ENCODE measurements at places on chromosomes 11 and 22. TPM values are rescaled to one million over a fixed set of nuclear protein-coding genes. Genes with fewer than 3 reads are reported as not detected.

Gene OR5P2
- total RNA-seq = not detected

Gene FREY1
- total RNA-seq = 2.8 TPM

Gene GRM5
- total RNA-seq = not detected

Gene PRR33
- not detected for total RNA-seq

- no peak overlapping the region for H3K4me3 ChIP-seq
- H3K4me1 ChIP-seq = no peaks in the 10 kb centered on the region
- no peak for DNase-seq
- no peak overlapping the region for H3K27ac ChIP-seq
- H3K27me3 ChIP-seq = no peaks in the 10 kb centered on the region
- no peaks in the 10 kb centered on the region for H3K36me3 ChIP-seq
Measured at GRCh38 chr11:15927864-15928217, 428.5 kb downstream of the SOX6 start.

GRCh38 chr11:41879214-41879613, 419.8 kb upstream of the LRRC4C start:
- H3K27me3 ChIP-seq = no peaks in the 10 kb centered on the region
- H3K4me1 ChIP-seq = no peaks in the 10 kb centered on the region
- no peaks in the 10 kb centered on the region for H3K36me3 ChIP-seq
- no peak overlapping the region for H3K4me3 ChIP-seq

DNA sequence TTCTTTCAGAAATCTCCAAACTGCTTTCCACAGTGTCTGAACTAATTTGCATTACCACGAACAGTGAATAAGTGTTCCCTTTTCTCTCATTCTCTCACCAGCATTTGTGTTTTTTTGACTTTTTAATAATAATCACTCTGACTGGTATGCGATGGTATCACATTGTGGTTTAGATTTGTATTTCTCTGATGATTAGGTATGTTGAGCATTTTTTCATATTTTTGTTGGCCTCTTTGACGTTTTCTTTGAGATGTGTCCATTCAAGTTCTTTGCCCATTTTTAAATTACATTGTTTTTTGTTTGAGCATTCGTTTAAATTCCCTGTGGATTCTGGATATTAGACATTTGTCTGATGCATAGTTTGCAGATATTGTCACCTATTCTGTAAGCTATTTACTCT, 1639.6 kb upstream of the TENM4 start:
- DNase-seq = no peak
- H3K4me3 ChIP-seq = no peak overlapping the region
- no peaks in the 10 kb centered on the region for H3K27me3 ChIP-seq
- H3K36me3 ChIP-seq = no peaks in the 10 kb centered on the region
- no peaks in the 10 kb centered on the region for H3K4me1 ChIP-seq

DNA sequence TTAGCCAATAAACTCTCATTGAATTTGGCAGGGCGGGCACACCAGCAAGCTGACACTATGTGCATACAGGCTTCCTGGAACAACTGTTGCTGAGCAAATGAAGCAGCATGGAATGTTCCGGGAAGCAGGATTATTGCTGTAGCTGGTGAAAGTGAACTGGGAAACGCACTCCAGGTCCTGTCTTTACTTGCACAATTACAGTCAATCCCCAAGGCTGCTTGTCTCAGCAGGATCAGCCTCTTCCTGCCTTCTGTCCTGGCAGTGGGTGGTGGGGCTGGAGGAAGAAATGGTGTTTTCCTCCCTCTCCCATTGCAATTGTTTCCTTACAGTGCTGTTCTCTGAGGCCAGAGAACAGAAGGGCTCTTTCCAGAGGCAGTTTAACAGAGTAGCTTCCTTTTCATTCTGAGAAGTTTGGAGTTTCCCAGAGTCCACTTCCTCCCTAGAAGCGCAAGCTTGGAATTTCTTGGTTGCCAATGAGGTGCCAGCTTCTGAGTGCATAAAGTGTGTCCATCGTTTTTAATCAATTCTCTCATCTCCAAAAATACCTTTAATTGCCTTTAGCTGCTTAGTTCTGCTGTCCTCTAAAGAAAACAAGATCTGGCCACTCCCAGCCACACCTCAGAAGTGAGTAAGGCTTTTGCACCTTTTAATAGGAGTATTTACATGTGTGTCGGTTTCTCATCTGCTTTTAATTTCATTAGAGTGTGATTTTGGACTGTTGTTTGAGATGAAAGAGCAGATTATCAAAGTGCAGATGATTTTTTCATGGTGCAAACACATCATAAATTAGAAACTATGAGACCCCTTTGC, 19.9 kb downstream of the CD44 start:
- H3K4me1 ChIP-seq = no peaks in the 10 kb centered on the region
- no peaks in the 10 kb centered on the region for H3K36me3 ChIP-seq
- peak overlapping the region; percentile 67 for H3K27ac ChIP-seq
- no peak overlapping the region for H3K4me3 ChIP-seq

DNA sequence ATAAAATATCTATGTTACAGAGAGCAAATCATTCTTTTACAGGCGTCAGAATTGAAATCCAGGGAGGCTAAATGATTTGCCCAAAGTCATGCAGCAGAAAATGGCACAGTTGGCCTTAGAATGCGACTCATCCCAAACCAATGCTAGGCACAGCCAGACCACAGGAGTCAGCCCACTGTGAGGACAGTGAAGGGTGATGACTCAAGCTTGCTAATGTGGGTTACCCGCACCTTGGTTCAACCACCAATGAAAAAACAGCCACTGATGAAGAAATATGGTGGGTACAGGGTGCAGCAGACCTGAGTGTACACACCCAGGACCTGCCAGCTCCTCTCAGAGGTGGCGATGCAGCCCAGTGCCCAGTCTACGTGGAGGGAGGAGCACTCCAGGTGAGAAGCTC, 89.7 kb downstream of the ZC3H12C start:
- DNase-seq = no peak
- H3K27ac ChIP-seq = no peak overlapping the region
- H3K36me3 ChIP-seq = no peaks in the 10 kb centered on the region
- H3K4me3 ChIP-seq = no peak overlapping the region
- H3K4me1 ChIP-seq = no peaks in the 10 kb centered on the region

DNA sequence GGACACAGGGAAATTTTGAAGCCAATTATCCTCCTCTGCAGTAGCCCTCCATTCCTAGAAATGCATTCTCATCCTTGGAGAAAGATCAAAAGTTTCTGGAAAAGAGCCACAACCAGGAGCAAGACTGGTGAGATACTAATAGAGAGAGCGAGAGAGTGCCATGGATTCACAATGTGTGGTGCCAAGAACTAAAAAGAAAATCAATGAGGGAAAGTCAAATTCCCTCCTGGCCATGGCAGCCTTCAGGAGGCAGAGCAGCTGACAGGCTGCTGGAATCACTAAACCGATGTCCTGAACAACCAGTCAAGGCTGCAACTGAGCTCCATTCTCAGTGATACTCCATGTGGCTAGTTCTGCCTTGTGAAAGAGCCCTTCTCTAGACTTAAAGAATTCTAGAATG, 561.0 kb downstream of the SOX6 start:
- no peak for DNase-seq
- no peak overlapping the region for H3K27ac ChIP-seq
- H3K4me1 ChIP-seq = no peaks in the 10 kb centered on the region
- no peaks in the 10 kb centered on the region for H3K27me3 ChIP-seq
- no peaks in the 10 kb centered on the region for H3K36me3 ChIP-seq

DNA sequence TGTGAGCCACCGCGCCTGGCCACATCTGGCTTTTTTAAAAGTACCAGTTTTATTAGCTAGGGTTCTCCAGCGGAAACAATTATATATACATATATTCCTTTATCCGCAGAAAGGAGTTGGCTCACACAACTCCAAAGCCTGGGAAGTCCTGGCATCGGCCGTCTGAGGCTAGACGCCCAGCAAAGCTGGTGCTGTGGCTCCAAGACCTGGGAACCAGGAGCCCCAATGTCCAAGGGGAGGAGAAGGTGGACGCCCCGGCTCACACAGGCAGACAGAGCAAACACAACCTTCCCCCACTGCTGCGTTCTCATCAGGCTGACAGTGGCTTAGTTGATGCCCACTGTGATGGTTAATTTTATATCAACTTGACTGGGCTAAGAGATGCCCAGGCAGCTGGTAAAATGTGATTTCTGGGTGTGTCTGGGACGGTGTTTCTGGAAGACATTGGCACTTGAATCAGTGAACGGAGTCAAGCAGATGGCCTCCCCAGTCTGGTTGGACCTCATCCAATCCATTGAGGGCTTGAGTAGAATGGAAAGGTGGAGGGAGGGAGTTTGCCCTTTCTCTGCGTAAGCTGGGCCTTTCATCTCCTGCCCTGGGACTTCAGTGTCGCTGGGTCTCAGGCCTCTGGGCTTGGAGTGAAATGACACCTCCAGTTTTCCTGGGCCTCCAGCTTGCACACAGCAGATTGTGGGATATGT, 904.4 kb downstream of the BRD1 start:
- no peaks in the 10 kb centered on the region for H3K4me1 ChIP-seq
- H3K27me3 ChIP-seq = no peaks in the 10 kb centered on the region
- H3K36me3 ChIP-seq = no peaks in the 10 kb centered on the region
- H3K4me3 ChIP-seq = no peak overlapping the region
- no peak overlapping the region for H3K27ac ChIP-seq
